ENCODE measurements at places on chromosomes 16 and 17. TPM values are rescaled to one million over a fixed set of nuclear protein-coding genes. Genes with fewer than 3 reads are reported as not detected.

GRCh38 chr17:8159459-8160223 lies 3.1 kb downstream of the VAMP2 start:
- DNase-seq, result peak; percentile 21

- DNase-seq, result no peak
These were observed 13.0 kb downstream of the RIPOR1 start for GRCh38 chr16:67541391-67542263.

GRCh38 chr17:2075336-2076086 lies 20.6 kb downstream of the HIC1 start:
- DNase-seq, result no peak

GRCh38 chr17:73348018-73348828 lies 36.4 kb upstream of the CDC42EP4 start:
- DNase-seq, result no peak

DNA sequence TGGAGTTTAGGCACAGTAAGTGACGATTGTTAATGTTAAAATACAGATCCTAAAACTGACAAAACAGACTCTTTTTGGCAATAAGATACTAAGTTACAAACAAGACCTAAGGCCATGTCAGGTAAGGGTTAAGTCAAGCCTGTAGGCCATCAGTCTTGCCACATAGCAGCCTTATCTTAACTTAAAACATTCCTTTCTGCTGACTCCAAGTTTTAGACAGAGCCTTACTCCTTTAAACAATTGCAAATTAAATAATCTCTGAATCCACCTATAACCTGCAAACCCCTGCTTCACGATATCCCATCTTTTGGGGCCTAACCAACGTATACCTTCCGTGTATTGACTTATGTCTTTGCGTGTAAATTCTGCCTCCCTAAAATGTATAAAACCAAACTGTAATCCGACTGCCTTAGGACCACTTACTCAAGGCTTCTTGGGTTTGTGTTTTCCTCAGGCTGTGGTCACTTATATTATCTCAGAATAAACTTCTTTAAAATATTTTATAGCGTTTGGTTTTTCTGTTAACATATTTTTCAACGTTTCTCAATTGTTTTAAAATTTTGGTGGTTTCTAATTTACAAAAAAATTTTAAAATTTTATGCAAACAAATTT lies 64.4 kb downstream of the EFCAB5 start:
- DNase-seq, result no peak

DNA sequence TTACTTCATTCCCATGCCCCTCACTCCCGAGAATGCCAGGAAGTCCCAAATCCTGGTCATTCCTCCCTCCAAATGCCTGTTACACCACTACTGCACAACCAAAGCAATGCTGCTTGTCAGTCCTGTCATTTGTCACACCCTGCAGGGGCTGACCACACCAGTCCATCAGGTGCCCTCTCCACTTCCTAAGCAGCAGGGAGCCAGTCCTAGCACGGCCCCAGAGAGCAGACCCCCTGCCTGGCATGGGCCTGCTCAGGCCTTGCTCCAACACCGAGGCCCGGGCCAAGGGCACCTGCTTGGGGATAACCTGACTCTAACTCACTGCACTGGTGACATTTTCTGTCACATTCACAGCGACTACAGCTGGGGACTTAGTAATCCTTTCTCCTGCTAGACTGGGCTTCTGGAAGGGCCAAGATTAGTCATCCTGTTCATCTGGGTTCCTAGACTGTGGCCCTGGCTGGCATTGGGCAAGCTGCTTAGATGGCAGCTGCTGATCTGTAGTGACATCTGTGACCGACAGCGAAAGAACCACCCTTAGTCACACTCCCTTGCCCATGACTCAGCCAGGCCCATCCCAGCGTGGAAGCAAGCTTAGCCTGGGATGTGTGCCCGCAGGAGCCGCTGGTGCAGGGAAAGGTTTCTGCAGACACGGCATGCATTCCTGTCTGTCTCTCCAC lies 5.4 kb downstream of the ALYREF start:
- no peak for DNase-seq

DNA sequence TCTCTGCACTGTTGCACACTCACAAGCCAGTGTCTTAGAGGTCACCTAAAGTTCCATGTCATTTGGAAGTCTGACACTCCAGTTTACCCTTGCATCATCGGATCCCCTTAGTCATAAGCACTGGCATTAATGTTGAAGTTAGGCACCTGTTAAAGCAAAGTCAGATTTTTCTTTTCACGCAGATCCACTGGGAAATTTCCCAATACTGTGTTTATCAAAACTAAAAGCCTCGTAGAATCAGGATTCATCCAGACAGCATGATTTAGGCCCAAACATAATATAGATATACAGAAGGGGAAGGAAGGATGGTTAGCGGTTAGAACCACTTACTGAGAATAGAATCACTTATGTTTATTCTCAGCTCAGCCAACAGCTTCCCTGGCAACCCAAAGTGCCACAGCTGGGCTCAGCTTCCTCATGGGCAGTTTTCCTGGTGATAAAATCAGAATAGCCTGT lies 30.1 kb upstream of the HAPSTR1 start:
- no peak for DNase-seq

GRCh38 chr16:5665834-5666233 lies 568.2 kb upstream of the EEF2KMT start:
- DNase-seq, result no peak

DNA sequence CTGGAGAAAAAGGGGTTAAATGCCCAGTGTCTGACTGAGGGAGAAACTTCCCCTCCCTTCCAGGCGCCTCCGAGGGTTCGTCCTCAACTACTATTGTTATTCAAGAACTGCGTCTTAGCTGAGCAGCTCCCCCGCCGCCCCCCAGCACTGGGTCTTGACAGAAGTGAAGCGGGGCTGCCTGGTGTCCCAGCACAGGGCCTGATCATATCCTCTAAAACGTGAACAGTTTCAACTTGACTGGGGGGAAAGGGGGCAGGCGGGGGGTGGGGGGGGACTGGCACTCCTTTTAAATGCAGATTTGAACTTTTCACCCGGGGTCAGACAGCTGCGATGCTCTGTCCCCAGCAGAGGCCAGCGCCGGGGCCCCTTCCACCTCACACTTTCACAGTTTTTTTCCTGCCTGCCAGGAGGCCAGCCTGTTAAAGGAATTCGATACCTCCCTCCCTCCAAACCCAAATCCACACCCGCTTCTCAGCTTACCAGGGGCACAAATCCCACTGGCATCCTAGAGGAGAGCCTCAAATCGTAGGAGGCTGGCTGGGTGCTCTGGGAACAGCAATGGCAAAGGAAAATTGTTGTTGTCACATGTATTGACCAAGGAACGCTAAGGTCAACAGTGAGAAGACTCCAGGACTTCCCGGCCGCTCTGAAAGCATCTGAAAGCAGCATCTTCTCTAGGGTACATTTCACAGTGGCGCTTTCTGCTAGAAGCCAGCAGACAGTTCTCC lies 14.5 kb downstream of the ZFHX3 start:
- no peak for DNase-seq

- DNase-seq, result peak; percentile 10
These were observed 16.4 kb upstream of the METRNL start for GRCh38 chr17:83062818-83063671.

DNA sequence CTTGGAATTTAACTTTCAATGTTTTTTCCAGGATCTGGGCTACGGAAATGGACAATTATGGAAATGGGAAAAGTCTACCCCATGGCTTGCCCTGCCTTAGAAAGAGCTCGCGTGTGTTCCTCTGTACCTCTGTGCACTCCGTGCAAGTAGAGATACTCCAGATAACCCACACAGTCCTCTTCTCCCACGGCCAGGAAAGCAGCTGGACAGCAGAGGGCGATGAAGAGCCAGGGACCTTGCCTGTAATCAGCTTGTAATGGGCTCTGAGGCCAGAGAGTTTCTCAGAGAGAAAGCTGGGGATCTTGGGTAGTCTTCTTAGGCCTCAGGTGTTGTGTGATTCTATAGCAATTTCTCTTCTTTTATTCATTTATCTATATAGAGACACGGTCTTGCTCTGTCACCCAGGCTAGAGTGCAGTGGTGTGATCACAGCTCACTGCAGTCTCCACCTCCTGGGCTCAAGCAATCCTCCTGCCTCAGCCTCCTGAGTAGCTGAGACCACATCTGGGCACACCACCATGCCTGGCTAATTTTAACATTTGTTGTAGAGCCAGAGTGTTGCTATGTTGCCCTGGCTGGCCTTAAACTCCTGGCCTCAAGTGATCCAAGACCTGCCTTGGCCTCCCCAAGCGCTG lies 2.4 kb upstream of the SOCS7 start:
- peak; percentile 90 for DNase-seq

DNA sequence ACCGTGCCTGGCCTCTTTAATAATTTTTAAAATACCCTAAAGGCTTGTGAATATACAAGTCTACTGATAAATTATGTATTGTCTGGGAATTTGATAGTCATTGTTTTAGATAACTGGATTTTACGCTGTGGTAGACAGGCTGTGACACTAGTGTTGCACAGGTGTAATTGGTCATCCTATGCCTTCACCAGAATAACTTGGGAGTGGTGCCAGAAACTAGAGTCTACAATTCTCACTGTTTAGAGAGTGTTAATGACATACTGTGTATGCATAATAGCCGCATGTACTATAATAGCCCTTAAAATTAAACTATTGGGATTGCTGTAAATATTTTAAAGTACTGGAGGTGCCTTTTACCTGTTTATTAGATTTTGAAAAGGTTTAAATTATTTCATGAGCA lies 11.4 kb downstream of the CNEP1R1 start:
- no peak for DNase-seq

- no peak for DNase-seq
These were observed 1.7 kb upstream of the KPNA2 start for GRCh38 chr17:68033636-68034451.

DNA sequence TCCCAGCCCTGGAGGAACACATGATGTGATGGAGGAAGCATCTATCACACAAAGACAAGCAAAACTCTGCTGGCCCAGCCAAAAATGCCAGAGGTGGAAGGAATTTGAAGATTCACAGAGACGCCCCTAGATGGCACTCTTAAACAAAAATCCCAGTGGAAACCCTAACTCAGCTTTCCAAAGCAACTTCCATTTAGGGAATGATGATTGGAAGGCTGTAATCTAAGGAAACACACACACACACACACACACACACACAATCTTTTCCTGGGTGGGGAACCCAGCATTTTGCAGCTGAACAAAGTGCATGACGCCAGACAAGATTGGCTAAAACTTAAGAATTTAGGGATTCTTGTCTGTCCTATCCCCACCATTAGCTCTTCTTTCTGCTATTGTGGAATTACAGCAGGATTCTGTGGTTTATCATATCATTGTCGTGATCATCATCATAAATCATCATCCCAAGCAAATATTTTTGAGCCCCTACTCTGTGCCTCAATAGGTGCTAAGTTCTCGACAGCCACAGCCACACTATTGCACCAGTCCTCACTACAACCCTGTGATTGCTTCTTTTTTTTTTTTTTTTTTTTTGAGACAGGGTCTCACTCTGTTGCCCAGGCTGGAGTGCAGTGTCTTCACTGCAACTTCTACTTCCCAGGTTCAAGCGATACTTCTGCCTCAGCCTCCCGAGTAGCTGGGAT lies 1.6 kb upstream of the LDAF1 start:
- peak; percentile 33 for DNase-seq

DNA sequence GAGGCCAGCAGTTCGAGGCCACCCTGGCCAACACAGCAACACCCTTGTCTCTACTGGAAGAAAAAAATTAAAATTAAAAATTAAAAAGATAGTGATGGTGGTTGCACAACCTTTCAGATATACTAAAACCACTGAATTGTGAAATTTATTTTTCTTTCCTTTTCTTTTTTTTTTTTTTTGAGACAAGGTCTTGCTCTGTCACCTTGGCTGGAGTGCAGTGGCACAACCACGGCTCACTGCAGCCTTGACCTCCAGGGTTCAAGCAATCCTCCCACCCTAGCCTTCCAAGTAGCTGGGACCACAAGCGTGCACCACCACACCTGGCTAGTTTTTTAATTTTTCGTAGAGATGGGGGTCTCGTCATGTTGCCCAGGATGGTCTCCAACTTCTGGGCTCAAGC lies 254.4 kb downstream of the SLC39A11 start:
- DNase-seq, result no peak

GRCh38 chr16:13307255-13307654 lies 405.9 kb downstream of the SHISA9 start:
- no peak for DNase-seq

DNA sequence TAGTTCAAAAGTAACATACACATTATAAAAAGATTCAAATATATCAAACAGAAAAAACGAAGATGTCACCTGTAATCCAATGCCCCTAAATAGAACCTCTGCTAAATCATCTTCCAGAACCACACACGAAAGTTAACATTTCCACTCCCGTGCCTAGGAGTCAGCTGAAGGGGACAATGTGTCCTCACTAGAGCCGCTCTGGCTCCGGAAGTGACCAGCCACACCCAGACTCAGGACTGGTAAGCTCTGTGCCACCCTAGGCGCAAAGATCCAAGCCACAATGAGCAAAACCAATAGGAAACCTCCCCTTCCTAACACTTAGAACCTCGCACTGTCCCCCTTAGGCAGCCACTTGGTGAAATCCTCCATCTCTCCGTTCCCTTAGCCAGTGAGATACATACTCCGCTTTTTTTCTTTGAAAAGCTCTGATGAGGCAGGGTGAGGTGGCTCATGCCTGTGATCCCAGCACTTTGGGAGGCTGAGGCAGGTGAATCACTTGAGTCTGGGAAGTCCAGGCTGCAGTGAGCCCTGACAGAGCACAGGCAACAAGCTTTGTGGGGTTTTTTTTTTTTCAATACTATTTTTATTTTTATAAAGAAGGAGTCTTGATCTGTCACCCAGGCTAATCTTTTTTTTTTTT lies 11.8 kb downstream of the CTRB1 start:
- no peak for DNase-seq

- DNase-seq, result no peak
These were observed 47.2 kb downstream of the MEOX1 start for GRCh38 chr17:43614561-43614960.

DNA sequence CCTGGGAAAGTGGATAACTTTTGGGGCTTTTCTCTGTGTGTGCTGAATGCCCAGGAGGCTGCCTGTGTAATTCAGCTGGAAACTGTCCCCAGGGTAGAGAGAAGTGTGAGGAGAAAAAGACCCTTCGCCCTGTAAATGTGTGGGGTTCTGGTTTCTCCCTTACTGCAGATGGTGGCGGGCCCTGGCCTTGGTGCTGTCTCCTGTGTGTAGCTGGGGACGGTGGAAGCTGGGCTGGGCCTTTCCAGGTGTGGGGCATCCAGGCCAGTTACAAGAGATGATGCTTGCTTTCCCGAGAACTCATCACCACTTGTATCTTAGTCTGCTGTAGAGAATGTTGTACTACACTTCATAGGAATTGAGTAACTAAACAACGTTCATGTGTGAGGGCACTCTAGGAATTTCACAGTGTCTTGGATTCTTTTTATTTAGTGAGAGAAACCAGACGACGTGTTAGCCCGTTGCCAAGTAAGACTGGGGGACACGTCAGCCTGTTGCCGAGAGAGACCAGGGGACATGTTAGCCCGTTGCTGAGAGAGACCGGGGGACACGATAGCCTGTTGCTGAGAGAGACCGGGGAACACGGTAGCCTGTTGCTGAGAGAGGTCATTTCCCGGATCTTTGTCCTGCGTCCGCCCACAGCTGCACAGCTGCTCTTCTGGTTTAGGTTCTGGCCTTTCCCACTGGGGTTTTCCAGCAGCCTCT lies 43.1 kb downstream of the TBCD start:
- DNase-seq, result no peak

Gene KRTAP1-5
- not detected for total RNA-seq

Gene KRTAP9-8
- not detected for total RNA-seq

Gene ANKRD40CL
- not detected for total RNA-seq

Gene GPR179
- not detected for total RNA-seq

Gene CCDC200
- total RNA-seq, result 0.64 TPM

Gene KRT34
- total RNA-seq, result not detected

Gene KRTAP17-1
- not detected for total RNA-seq

Gene ARHGAP23
- 1.8 TPM for total RNA-seq

Gene RAPGEFL1
- total RNA-seq, result 6.7 TPM

Gene PIRT
- not detected for total RNA-seq

Gene ARL5C
- total RNA-seq, result not detected

Gene CCP110
- total RNA-seq, result 18.0 TPM

Gene MAPT
- total RNA-seq, result 0.14 TPM

Gene EFCAB13
- total RNA-seq, result 11.9 TPM

Gene SMTNL2
- total RNA-seq, result not detected
